ENCODE measurements at places on chromosomes 1 and 21.
A peak's percentile ranks its signal among the peaks of the same experiment; 100 is the strongest.

DNA sequence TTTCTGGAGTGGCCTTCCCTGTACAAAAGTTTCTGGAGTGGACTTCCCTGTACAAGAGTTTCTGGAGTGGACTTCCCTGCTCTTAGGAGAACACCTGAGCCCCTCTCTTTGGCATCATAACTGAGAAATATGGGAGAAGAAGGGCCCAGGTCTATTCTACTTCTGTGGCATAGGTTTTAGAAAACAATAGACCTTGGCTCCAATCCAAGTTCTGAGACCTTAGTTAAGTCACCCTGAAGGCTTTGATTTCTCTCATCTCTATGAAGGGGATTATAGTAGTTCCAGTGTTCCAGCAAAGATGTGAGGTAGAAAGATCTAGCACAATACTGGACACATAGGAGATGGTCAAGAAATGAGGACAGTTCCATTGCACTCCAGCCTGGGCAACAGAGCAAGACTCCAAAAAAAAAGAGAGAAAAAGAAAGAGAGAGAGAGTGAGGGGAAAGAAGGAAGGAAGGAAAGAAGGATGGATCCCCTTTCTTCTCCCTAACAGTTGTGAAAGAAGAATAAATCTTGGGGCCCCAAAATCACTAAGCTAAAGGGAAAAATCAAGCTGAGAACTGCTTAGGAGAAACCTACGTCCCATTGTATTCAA lies 13.3 kb upstream of the EIF4G3 start:
- H3K4me3 ChIP-seq = no peak overlapping the region
- no peaks in the 10 kb centered on the region for H3K4me1 ChIP-seq
- no peaks in the 10 kb centered on the region for H3K36me3 ChIP-seq
- no peak overlapping the region for H3K27ac ChIP-seq
- no peak for DNase-seq

GRCh38 chr1:168556647-168557046 lies 12.8 kb upstream of the XCL2 start:
- H3K27ac ChIP-seq = no peak overlapping the region
- no peaks in the 10 kb centered on the region for H3K27me3 ChIP-seq
- no peak overlapping the region for H3K4me3 ChIP-seq
- H3K36me3 ChIP-seq = no peaks in the 10 kb centered on the region
- no peak for DNase-seq
- H3K4me1 ChIP-seq = peaks cover 11% of the 10 kb centered on the region

DNA sequence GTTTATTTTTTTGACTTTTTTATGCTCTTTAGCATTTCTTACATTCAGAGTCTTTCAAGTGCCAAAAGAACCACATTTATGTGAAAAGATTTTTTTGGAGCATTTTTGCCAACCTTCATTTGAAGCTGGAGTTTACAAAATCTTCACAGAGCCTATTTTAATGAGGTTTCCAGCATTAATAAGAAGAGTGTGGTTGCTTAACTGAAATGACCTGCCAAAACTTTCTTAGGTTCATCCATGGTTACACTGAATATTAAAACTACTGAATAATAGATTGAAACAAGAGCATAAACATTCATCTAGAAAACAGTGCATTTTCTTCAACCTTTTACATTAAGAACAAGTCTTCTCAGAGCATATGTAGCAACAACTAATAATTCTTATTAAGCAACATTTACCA lies 672.3 kb upstream of the CXADR start:
- no peak for DNase-seq
- peaks cover 30% of the 10 kb centered on the region for H3K4me1 ChIP-seq
- no peaks in the 10 kb centered on the region for H3K27me3 ChIP-seq
- no peak overlapping the region for H3K27ac ChIP-seq
- no peaks in the 10 kb centered on the region for H3K36me3 ChIP-seq

DNA sequence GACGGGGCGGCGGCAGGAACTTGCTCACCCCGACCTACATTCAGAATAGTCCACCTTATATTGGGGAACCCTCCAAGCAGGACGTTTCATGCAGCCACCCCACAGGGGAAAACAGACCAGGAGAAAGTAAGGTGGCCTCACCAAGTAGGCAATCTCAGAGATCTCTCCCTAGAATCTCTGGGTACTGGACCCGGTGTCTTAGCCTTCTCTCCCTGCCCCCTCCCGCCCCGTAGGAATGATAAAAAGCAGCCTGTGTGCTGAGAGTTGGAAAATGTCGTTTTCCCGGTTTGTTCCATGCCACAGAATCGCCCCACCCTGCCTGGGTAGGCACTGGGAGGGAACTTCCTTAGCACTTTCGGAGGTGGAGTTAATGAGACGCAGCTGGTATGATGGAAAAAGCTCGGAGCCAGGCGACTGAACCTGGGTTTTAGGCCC lies 789 bp upstream of the PTPN14 start:
- H3K36me3 ChIP-seq = no peaks in the 10 kb centered on the region
- peaks cover 45% of the 10 kb centered on the region for H3K4me1 ChIP-seq
- H3K27ac ChIP-seq = peak overlapping the region; percentile 100
- peak; percentile 77 for DNase-seq

- H3K27ac ChIP-seq = no peak overlapping the region
- no peaks in the 10 kb centered on the region for H3K4me1 ChIP-seq
- DNase-seq = no peak
- no peaks in the 10 kb centered on the region for H3K27me3 ChIP-seq
- no peak overlapping the region for H3K4me3 ChIP-seq
Observed at GRCh38 chr1:183689762-183690204, 36.7 kb upstream of the APOBEC4 start.

DNA sequence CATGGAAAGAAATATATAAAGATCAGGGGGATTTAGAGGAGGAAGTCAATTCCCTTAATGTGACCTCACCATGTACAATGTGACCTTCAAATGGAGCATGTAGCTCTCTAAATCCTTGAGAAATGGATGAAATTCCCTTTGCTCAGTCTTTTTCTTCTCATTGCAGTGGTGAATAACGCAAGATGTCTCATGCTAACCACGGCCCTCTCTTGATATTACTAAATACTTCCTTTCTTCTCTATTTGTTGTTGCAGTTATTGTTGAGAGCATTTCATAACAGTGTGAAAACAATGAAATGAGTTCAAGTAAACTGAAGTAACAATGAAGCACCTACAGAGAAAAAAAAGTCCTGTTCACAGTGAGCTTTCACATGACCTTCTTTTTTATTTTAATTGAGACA lies 55.6 kb downstream of the ZNF281 start:
- H3K4me1 ChIP-seq = peaks cover 34% of the 10 kb centered on the region
- H3K4me3 ChIP-seq = no peak overlapping the region
- no peaks in the 10 kb centered on the region for H3K27me3 ChIP-seq
- DNase-seq = no peak

GRCh38 chr1:27166929-27167328 lies 12.0 kb upstream of the SLC9A1 start:
- no peak overlapping the region for H3K4me3 ChIP-seq
- H3K4me1 ChIP-seq = no peaks in the 10 kb centered on the region
- H3K36me3 ChIP-seq = no peaks in the 10 kb centered on the region
- H3K27ac ChIP-seq = no peak overlapping the region

DNA sequence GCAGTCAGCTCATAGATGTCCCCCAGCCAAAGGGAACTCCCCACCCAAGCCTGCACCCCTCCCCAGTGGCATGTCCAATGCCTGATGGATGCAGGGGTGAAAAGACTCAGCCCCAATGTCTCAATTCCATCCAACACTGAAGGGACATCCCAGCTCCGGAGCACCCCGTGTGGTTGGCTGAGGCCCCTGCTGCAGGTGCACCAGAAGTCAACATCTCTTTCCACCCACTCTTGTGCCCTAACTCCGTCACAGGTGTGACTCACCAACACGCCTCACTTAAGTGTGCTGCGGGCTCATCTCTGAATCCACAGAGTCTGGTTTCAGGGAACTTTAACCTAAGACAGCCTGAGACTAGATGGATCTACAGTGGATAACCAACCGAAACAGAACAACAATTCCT lies 40.9 kb upstream of the ZBTB18 start:
- no peaks in the 10 kb centered on the region for H3K27me3 ChIP-seq
- no peaks in the 10 kb centered on the region for H3K36me3 ChIP-seq
- peak overlapping the region; percentile 63 for H3K27ac ChIP-seq
- H3K4me1 ChIP-seq = peaks cover 22% of the 10 kb centered on the region

DNA sequence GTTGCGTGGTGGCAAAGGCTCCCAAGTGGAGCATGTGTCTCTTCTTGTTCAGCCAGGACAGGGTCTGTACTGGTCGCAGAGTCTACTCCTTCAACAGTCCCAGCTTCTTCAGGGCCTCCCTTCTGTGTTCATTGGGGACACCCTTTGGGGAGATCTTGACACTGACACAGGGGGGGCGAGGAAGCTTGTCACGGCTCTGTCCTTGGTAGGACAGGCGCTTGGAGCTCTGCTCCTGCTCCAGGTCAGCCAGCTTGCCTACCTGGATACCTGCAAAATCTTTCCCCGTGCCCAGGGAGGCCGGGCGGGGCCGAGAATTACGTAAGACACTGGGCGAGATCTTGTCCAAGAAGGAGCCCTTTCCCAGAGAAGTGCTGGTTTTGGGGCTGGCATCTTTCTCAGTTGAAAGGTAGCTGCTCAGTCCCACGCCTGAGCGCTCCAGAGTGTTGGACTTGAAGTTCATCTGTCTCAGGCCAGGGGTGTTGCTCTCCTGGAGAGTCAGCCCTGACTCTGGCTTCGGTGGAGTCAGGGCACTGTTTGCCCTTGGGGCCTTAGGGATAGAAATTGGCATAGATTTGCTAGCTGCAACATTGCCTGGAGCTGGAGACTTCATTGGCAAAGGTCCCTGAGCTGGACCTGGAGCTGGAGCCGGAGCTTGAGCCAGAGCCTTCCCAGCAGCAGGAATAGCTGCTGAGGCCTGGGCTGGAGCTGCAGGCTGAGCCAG lies 10.5 kb downstream of the C1orf116 start:
- H3K36me3 ChIP-seq = no peaks in the 10 kb centered on the region
- no peaks in the 10 kb centered on the region for H3K27me3 ChIP-seq
- no peak overlapping the region for H3K27ac ChIP-seq
- DNase-seq = no peak
- no peak overlapping the region for H3K4me3 ChIP-seq
- peaks cover 19% of the 10 kb centered on the region for H3K4me1 ChIP-seq

- H3K27ac ChIP-seq = no peak overlapping the region
- no peaks in the 10 kb centered on the region for H3K4me1 ChIP-seq
Observed at GRCh38 chr1:37697090-37697489, 4.8 kb downstream of the CDCA8 start.

- H3K27me3 ChIP-seq = peaks cover 3% of the 10 kb centered on the region
- peaks cover 23% of the 10 kb centered on the region for H3K4me1 ChIP-seq
- peak overlapping the region; percentile 78 for H3K27ac ChIP-seq
- peak overlapping the region; percentile 82 for H3K4me3 ChIP-seq
- DNase-seq = no peak
Observed at GRCh38 chr1:166840309-166841274, 1.3 kb downstream of the POGK start.

DNA sequence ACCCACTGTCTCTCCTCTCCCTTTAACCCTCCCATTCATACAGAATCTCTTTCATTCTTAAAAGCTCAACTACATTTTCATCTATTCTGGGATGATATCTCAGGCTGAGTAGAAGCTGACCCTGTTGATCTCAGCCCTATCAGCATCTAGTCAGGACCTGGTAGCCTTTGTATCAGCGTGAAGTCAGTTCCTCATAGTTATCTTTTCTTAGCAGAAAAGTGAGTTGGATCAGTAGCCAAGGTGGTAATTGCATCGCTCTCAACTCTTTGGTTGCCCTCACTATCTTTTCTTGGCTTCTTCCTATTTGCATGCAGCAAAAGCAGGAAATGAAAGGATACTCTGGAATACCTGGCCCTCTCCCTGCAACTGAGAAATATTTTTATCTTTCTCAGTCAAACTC lies 13.6 kb upstream of the GOLT1A start:
- peaks cover 4% of the 10 kb centered on the region for H3K36me3 ChIP-seq
- H3K4me1 ChIP-seq = peaks cover 7% of the 10 kb centered on the region
- no peak for DNase-seq
- no peaks in the 10 kb centered on the region for H3K27me3 ChIP-seq

GRCh38 chr1:41499591-41499990 lies 15.1 kb upstream of the EDN2 start:
- H3K27ac ChIP-seq = no peak overlapping the region
- peaks cover 12% of the 10 kb centered on the region for H3K27me3 ChIP-seq
- no peaks in the 10 kb centered on the region for H3K36me3 ChIP-seq
- no peak overlapping the region for H3K4me3 ChIP-seq

- no peak for DNase-seq
- no peak overlapping the region for H3K27ac ChIP-seq
- no peaks in the 10 kb centered on the region for H3K27me3 ChIP-seq
- peaks cover 5% of the 10 kb centered on the region for H3K4me1 ChIP-seq
Observed at GRCh38 chr1:206538901-206539640, 31.7 kb downstream of the RASSF5 start.

DNA sequence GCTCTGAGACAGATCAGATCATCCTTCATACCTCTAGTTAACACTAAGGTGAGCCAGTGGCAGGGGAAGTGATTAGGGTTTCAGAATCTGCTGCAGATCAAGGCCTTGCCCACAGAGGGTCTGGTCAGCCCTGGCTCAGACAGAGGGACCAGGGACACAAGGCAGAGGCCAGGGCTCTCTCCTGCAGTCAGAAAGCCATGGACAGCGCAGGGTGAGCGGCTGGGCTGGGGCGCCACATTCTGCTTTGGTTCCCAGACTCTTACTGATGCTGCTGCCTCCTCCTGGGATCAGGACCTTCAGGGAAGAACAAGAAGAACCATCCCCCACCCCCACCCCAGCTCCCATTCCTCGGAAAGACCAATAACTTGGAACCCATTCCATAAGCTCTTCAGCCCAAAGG lies 43.1 kb downstream of the GPR161 start:
- peaks cover 2% of the 10 kb centered on the region for H3K4me1 ChIP-seq
- peaks cover 5% of the 10 kb centered on the region for H3K36me3 ChIP-seq
- no peaks in the 10 kb centered on the region for H3K27me3 ChIP-seq
- DNase-seq = no peak
- H3K4me3 ChIP-seq = no peak overlapping the region

DNA sequence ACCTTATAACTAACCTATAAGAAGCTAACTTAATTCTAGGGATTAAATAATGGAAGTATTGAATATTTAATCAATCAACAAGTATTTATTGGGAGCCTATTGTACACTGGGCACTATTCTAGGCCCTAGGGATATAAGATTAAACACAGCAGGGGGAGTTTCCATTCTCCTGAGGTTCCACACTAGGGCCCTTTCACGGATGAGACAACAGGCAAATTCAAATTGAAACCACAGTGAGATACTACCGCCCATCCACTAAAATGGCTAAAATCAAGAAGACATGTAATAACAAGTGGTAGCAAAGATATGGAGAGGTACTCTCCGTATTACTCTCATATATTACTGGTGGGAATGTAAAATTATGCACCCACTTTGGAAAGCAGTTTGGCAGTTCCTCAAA lies 674.4 kb downstream of the KIF26B start:
- no peaks in the 10 kb centered on the region for H3K36me3 ChIP-seq
- DNase-seq = no peak
- no peaks in the 10 kb centered on the region for H3K4me1 ChIP-seq
- H3K27ac ChIP-seq = no peak overlapping the region
- no peaks in the 10 kb centered on the region for H3K27me3 ChIP-seq
- H3K4me3 ChIP-seq = no peak overlapping the region

DNA sequence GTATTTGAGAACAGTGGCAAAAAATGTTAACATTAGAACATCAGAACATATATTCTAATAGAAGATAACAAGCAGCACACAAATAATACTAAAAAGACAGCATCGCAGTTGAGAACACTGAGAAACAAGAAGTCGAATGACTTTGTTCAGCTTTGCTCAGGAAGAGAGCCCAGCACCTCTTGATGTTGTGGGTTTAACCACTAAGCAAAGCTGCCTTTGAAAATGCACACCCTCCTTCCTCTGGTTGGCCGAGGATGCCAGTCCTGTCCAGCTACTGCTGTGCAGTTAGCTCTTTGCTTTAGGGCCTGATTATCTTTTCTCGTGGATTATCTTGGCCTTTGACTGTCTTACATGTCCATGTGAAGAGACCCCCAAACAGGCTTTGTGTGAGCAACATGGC lies 60.5 kb downstream of the SPATA46 start:
- peaks cover 8% of the 10 kb centered on the region for H3K4me1 ChIP-seq
- H3K27me3 ChIP-seq = no peaks in the 10 kb centered on the region

- H3K36me3 ChIP-seq = peaks cover 11% of the 10 kb centered on the region
- H3K27me3 ChIP-seq = 0 out of 2 replicates have a peak, but pooled peaks cover 3% of the 10 kb centered on the region
- DNase-seq = no peak
- H3K4me3 ChIP-seq = no peak overlapping the region
- H3K4me1 ChIP-seq = peaks cover 4% of the 10 kb centered on the region
Observed at GRCh38 chr1:38973659-38974437, 17.2 kb upstream of the AKIRIN1 start.
